CD4-positive, alpha-beta T cell treated with Interleukin-6 at 100 ng/mL for 8 hours (primary cell): ENCODE measurements at places on chromosomes 11 and 22.

DNA sequence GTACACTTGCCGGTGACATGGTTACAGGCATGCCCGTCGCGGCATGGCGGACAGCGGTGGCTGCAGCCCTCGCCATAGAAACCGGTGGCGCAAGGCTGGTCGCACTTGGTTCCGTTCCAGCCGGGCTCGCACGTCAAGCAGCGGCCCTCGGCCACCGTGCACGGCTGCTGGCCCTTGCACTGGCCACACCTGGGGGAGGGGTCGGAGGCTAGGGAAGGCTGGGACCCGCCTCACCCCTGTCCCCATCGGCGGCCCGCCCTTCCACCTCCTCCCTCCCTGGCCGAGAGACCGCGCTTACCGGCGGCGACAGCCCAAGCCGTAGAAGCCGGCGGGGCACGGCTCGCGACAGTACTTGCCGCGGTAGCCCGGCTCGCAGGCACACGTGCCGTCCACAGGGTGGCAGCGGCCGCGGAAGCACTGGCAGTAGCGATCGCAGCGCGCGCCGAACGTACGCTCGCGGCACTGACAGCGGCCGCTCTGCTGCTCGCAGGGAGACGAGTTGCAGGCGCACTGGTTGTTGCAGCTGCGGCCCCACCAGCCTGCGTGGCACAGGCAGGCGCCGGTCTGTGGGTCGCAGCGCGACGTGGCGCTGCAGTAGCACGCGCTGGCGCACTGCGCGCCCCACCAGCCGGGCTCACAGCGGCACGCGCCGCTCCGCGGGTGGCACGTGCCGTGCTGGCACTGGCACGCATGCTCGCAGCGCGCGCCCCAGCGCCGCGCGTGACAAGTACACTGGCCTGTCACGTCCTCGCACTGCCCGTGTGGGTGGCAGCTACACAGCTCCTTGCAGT, 6.7 kb downstream of the SCARF2 start:
- DNase-seq: peak; percentile 54

- DNase-seq: no peak
These were observed 47.2 kb downstream of the LRFN4 start for GRCh38 chr11:66904055-66904454.

DNA sequence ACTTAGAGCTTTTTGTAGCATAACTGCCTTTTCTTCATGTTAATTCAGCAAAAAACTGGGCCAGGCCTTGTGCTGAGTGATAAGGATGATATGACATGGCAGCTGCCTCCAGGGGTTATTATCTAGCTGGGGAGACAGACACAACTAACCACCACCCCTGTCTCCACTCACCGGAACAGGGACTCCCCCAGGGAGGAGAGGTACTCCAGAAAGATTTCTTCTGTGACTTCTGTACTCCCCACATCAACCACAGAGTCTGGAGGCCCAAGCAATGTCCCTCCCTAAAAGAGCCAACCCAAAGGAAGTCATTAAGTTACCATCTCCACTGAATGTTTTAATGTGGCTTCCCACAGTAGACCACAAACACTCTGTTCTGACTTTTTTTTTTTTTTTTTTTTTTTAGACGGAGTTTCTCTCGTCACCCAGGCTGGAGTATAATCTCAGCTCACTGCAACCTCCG, 14.3 kb upstream of the PMM1 start:
- DNase-seq: peak; percentile 52

GRCh38 chr22:35205961-35206360, 51.3 kb upstream of the HMGXB4 start:
- DNase-seq: no peak

DNA sequence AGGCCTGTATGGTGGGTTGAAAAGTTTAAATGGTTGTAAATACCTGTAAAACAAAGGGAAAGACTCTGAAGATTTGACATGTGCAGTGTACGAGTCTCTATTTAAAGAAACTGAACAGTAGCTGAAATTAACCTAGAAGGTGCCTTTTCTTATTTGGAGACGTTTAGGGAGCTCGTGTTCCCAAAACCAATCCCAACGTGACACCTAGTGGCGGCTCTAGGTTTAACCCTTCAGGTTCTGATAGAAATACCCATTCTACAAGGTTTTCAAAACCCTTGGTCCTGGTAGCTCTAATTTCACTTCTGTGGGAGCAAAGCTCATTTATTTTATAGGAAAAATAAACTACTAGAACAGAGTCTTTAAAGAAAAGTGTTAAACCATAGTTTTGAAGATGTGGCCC, 258.3 kb downstream of the LRRC4C start:
- no peak for DNase-seq
